ENCODE measurements at places on chromosomes 2 and 18.
A peak's percentile ranks its signal among the peaks of the same experiment; 100 is the strongest.

DNA sequence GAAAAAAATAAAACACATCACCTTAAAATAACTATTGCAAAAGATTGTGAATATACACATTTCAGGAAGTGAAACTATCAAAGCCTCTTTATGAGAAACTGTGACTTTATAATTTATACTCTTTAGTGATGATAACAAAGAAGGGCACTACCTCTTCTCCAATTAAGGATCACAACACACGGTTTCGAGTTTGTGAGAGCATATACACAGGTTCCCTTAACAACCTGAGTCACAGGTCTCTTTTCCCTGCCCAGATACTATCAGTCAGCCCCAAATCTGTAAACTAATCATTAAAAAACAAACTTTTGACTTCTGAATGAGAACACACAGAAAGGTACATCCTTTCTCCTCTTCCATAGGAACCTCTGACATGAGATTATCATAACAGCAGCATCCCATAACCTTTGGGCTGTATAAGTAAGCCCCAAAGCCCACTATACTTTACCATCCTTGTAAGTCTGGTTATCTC, 44.9 kb downstream of the PTPN2 start:
- DNase-seq, result no peak

DNA sequence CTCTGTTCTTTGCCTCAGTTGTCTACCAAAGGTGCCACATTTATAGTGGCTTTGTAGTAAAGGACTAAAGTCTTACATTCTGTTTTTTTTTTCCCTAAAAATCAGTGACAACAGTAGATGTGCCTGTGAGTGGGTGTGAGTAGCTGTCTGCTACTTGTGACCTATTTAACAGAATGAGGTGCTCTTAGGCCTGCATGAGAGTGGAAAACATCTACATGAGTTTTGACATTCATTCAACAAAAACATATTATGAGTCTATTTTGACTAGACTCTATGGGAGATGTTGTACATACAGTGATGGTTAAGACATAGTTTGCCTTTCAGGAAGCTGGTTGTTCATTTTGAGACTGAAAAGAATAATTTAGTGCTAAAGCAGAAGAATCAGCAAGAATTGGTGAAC, 36.7 kb downstream of the IL1R2 start:
- no peak for DNase-seq

GRCh38 chr2:48938231-48938630, 182.7 kb upstream of the LHCGR start:
- no peak for DNase-seq

- DNase-seq, result no peak
Observed at GRCh38 chr2:176039375-176039774, 37.3 kb upstream of the LNPK start.

- no peak for DNase-seq
Observed at GRCh38 chr2:46871976-46872381, 43.6 kb downstream of the MCFD2 start.

DNA sequence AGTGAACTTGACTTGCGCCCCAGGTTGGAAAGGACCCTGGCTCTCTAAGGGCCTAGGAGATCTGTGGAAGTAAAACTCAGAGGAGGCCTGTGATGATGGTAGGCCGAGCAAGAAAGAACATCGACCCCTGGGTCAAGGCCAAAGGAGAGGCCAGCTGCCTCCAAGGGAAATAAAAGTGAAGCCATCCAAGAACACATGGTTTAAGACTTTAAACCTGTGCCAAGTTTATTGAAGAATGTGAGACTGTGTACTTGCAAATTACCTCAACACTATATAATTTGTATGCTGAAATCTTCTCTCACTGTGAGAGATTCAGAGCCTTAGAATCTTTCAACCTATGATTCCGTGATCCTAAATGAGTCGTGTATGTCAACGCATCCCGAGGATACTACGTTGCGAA, 40.7 kb upstream of the COBLL1 start:
- no peak for DNase-seq

- DNase-seq, result no peak
Observed at GRCh38 chr2:200274116-200275075, 32.1 kb upstream of the SPATS2L start.

DNA sequence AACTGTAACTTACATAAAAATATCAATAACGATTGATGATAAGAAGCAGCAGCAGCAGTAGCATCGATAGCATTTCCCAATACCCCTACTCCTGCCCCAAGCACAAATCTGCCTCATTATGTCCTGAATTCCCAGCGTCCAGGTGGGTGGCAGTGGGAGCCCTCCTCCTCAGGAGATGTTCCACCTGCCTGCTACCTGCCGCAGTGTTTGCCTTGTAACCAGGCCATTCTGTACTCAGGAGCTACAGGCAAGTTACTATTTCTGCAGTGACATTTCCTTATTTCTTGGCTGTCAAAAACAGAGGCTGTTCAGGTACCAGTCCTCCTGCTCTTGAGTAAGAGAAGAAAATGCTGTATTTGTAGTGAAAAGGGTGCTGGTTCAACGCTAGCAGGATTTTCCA, 236.4 kb downstream of the CNTNAP5 start:
- no peak for DNase-seq

DNA sequence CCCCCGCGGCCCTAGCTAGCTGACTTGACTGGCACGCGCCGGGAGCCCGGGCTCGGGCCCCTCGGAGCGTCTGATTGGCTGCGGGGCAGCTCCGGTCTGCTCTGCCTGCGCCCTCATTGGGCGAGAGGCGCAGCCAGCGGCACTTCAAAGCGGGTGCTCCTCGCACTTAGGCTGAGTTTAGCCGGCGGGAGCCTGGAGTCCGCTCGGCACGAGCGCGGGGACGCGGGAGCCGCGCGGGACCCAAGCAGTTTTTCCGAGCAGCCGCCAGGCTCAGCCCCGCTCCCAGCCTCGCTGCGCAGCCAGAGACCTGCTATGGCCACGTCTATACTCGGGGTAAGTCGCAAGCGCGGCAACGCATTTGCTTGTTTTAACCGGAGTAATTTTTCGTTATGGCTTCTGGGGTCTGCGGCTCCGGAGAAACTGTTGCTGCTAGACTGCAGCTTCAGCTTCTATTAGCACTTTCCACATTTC, at the start of gene SP9:
SP9 (plus strand) TSS at position 174 of the 471 bp plus-strand sequence; CDS start at position 313, 139 bp downstream.
- DNase-seq, result peak; percentile 35

- no peak for DNase-seq
Observed at GRCh38 chr2:45220227-45220626, 211.0 kb upstream of the SIX2 start.

GRCh38 chr2:46305767-46306166, 8.6 kb downstream of the EPAS1 start:
- DNase-seq, result no peak

- no peak for DNase-seq
Observed at GRCh38 chr18:60162388-60162787, 210.2 kb downstream of the MC4R start.

GRCh38 chr2:137151731-137152130, 386.4 kb downstream of the THSD7B start:
- peak; percentile 42 for DNase-seq

- no peak for DNase-seq
Observed at GRCh38 chr2:162075689-162076132, 1.7 kb upstream of the DPP4 start.

GRCh38 chr2:48170281-48170680, 264.0 kb upstream of the FBXO11 start:
- no peak for DNase-seq

GRCh38 chr2:234702731-234703225, 205.9 kb upstream of the ARL4C start:
- no peak for DNase-seq

DNA sequence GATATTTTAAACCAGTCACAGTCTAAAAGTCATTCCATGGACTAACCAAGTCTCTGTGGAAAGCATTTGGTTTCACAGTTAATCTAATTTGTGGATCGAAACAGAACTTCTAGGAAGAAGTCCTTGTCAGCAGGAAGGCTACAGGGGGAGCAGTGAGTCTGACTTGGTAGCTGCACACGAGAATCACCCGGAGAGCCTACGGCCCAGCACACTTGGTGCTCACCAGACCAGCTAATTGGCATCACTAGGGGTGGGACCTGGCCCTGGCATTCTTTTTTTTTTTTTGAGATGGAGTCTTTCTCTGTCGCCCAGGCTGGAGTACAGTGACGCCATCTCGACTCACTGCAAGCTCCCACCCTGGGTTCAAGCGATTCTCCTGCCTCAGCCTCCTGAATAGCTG, 97.7 kb downstream of the ZNF532 start:
- DNase-seq, result no peak

Measured in mucosa of descending colon (tissue), 3 donors.